ENCODE measurements at places on chromosomes 4 and X.

- DNase-seq, result no peak
Measured at GRCh38 chr4:62130637-62131036, 930.5 kb downstream of the ADGRL3 start.

GRCh38 chrX:41634284-41634683 is 54.5 kb upstream of the GPR34 start:
- DNase-seq, result no peak

GRCh38 chr4:66633477-66633876 is 911.8 kb downstream of the CENPC start:
- DNase-seq, result no peak

DNA sequence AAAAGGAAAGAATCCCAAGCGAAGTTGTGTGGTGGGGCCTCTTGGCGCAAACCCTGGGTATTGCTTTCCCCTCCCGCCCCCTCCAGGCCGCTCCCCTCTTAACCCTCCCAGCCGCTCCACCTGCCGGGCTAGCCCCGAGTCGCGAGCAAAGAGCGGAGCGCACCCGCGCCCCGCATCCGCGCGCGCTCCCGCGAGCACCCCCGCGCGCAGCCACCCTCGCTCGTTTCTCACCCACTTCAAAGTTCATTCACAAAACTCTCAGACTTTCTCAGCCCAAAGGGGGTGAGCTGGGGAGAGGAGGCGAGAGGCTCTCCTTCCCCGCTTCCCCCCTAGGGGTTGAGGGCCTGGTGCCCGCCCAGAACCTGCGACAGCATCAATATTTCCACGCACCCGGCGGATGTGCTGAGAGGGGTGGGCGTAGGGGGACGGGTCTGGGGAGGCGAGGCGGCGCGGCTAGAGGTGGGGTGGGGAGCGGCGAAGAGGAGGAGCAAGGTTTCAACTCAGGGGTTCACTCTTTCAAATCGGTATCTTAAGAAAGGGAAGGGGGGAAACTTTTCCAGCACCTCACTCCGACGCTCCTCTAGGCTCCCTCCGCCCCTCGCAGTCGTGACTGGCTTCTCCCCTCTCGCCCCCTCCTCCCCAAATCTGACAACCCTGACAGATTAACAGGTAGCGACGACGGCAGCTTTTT is 1.8 kb downstream of the MAML3 start:
- peak; percentile 79 for DNase-seq

GRCh38 chrX:153348421-153348820 is 14.5 kb downstream of the ZNF275 start:
- no peak for DNase-seq

GRCh38 chr4:184362396-184362795 is 112.0 kb downstream of the IRF2 start:
- no peak for DNase-seq

- no peak for DNase-seq
Measured at GRCh38 chrX:22128961-22129360, 96.8 kb downstream of the PHEX start.

- DNase-seq, result no peak
Measured at GRCh38 chr4:139189972-139190371, 13.0 kb upstream of the ELF2 start.

GRCh38 chr4:124854968-124855367 is 142.4 kb upstream of the ANKRD50 start:
- no peak for DNase-seq

DNA sequence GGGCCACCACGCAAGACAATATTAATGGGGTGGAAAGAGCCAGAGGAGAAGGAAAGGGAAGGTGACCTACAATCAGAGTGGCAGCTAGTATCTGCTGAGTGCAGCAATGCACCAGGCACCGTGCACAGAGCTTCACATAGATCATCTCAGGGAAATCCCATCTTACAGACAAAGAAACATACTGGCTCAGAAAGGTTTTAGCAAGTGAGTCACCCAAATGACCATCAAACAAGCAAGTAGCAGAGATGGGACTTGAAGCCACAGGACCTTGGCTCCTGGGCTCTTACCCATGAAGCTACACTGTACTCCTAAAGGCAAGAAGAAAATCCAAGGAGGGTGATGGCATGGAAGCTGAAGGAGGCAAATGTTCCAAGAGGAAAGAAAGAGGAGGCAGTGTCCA is 6.8 kb downstream of the ANXA5 start:
- no peak for DNase-seq

DNA sequence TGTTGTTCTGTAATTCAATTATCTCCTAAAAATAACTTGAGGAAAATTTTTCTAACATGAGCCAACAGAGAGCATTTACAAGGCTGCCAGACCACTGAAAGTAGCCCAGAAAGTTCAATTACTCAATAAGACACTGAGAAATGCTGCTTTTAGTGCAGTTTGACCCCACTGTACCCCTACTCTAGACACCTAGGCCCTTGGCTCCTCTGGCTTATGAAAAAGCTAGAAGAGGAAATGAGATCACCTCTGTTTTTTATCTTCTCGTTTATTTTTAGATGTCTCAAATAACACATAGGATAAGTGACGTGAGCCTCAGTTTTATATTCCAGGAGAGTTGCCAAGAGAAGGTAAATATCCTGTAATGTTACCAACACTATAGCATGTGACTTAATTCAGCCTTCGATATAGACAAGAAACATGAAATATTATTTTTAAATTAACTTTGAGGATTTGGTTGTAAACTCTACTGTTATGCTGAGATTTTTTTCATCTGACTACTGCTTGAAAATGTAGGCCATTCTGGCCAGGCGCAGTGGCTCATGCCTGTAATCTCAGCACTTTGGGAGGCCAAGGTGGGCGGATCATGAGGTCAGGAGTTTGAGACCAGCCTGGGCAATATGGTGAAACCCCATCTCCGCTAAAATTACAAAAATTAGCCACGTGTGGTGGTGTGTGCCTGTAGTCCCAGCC is 24.4 kb downstream of the TNIP3 start:
- no peak for DNase-seq

GRCh38 chrX:48590203-48591103 is 6.8 kb upstream of the WDR13 start:
- DNase-seq, result no peak
